Fibroblast of skin of abdomen (primary cell): ENCODE measurements at places on chromosomes 1 and 21.
A peak's percentile ranks its signal among the peaks of the same experiment; 100 is the strongest.

DNA sequence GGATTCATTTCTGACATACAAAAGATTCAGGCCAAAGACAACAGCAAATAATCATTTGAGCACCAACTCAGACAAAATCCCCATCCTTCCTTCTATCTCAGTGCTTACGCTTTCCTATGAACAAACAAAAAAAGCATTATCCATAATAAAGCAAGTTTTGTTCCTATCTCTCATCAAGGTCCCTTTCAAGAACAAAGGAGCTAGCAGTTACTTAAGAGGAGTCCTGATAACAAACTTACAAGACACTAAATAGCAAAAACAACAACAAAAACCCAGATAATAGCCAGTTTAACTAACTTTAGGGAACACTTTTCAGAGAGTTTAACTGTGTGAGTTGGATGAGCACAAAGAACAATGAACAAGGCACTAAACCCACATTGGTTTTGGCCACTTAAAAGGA is 10.5 kb downstream of the EVI5 start:
- DNase-seq = no peak

DNA sequence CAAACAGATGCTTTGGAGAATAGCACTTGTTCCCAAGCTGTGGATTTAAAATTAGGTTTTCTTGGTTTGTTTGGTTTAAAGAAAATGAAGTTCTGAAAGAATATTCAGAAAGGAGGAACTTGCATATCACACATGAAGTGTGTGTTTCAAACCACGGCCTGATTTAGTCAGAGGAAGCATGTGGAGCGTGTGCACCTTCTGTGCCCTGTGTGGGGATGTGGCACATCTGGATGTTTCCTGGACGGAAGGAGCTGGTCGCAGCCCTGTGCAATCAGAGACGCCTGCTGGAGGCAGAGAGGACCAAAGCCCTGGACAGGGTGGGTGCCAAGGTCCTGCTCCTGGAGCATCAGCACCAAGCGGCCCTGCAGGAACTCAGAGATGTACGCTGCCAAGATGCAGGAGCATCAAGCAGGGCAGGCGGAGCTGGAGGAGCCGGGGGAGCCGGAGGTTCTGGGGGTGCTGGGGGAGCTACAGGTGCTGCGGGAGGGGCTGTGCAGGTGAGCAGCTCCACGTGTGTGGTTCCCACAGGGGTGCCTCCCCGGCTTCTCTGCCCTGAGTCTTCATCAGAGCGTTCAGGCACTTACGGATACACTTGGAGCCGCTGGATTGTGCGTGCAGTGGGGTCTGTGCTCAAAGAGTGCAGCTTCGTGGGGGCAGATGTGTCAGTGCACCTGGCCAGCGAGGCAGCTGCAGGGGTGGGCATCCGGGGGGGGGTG is 45.7 kb downstream of the PCNT start:
- DNase-seq = no peak

DNA sequence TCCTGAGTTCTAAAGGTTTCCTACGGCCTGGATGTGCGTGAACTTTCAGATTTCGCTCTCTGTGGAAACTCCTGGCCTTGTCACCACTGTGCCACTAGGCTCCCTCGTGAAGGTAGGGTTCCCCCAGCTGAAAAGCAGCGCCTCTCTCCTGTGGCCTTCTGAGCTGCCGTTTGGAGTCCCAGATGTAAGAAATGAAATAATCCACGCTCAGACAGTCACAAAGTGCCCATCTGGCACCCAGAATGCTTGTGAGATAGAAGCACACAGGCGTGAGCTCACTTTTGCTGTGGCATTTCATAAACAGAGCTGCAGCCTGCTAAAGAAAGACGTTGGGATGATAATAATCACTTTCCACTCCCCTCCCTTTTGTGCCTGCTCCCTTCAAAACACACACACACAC is 65.8 kb downstream of the LMO4 start:
- no peak for DNase-seq

GRCh38 chr1:244835276-244836134 is at the start of gene COX20:
TSS of gene COX20 (plus strand) at chr1:244835658. CDS start at chr1:244835715, 57 bp downstream.
- DNase-seq = peak; percentile 93

- no peak for DNase-seq
Measured at GRCh38 chr1:26154750-26155149, 4.1 kb upstream of the FAM110D start.

DNA sequence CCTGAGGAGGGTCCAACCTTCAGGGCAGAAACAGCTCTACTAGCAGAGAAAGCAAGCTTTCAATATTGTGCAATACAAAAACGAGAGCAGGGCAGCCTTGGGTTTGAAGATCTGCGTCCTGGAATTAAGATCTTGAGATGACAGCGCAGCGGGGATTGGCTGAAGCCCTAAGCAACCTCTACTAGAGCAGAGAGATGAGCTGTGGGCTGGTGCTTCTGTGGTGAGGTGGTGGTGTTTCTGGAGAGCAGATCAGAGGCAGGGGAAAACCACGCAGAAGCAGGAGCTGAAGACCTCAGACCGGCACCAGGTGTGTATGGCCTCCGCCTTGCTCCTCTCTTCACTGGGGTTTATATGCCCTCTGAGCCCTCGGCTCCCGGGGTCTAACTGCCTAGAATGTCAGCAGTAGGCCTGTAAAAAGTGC is 12.5 kb downstream of the TRAF3IP3 start:
- no peak for DNase-seq

GRCh38 chr1:232613752-232614381 is 16.1 kb downstream of the SIPA1L2 start:
- peak; percentile 88 for DNase-seq

DNA sequence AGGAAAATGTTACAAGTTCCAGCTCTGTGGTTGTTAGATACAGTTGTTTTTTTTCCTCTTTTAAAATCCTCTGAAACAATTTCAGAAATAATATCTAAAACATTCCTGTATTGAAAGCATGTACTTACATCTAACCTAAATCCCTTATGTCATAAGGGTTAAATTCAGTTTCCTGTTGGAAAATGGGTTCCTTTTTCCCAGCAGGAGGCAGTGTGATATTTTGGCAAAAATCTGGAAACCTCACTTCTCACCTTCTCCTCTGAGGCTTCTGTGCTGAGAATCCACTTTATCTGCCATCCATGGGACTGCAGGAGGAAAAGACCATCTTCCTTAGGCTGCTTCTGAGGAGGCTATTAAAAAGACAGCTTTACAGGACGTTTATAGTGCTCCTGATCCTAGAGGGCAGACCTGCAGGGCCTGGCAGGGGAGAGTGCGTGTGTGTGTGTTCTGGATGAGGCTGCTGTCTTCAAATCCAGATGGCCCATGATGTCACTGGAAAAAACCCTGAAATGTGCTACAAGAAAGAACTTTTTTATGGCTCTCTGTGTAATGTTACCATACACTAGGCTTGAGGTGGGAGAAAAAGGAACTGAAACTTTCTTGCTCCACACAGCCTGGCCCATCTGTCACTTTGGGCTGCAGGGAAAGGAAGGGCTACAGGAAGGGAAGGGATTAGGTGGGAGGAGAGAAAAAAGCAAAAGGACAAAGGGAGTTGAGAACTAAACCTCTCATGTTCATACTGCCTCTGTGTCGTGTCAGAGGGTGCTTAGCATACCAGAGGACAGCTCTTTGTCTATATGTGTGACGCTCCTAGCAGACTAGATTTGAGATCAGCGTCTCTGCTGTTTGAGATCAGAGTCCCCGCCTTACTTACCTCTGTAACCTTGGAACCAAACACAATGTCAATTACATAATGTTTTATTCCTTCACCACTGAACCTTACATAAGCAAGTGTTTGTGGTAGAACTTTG is 379.2 kb upstream of the SPAG17 start:
- DNase-seq = peak; percentile 41

DNA sequence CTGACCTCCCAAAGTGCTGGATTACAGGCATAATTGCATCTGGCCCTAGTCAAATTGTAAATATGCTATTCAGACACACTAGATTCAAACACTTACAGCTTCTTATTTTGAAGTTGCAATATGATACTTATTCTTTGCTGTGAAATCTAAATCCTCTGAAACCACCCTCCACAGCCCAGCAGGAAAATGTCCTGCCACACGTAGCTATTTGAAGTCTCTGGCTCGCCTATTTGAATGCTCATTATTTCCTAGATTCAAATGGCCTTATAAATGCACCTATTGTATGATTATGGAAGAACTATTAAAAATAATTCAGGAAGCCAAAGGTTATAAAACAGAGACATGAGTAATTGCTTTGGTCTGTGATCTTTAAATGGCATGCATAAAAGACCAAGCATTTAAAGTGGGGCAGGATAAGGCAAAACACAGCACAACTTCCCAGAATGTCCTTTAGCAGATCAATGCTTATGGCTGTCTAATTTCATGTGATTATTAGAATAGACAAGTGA is 26.6 kb upstream of the FBXO28 start:
- no peak for DNase-seq

DNA sequence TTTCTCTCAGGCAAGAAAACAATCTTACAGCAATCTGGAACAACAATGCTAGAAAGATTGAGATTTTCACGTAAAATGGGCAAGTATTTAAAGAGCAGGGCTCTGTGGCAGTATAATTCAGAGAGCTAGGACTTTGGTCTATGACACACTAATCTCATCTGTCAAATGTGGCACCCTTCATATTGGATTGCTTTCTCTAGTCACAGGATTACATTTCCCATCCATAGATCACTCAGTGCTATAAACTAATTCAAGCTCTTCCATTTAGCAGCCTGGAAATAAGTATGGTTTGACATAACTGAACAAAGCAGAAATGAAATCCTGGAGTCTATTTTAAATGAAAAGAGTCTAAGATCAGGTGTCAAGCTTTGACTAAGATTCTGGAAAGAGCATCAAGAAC is 263.1 kb upstream of the TMPRSS15 start:
- DNase-seq = no peak

DNA sequence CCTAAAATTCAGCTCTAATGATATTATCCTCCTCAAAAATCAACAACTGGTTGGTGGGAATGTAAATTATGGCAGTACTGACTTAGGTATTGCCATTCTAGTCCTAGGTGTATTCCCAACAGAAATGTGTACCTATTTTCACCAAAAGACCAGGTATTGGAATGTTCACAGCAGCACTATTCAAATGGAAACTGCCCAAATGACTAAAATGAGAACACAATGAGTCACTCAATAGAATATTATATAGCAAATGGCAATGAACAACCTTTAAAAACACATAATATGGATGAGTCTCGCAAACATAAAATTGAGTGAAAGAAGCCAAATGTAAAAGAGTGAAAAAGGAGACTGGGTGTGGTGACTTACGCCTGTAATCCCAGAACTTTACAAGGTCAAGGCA is 44.9 kb downstream of the GADD45A start:
- DNase-seq = no peak

- DNase-seq = peak; percentile 88
Measured at GRCh38 chr1:172914501-172915144, 136.1 kb downstream of the TNFSF18 start.

- DNase-seq = no peak
Measured at GRCh38 chr1:163082971-163083370, 13.8 kb downstream of the RGS4 start.

DNA sequence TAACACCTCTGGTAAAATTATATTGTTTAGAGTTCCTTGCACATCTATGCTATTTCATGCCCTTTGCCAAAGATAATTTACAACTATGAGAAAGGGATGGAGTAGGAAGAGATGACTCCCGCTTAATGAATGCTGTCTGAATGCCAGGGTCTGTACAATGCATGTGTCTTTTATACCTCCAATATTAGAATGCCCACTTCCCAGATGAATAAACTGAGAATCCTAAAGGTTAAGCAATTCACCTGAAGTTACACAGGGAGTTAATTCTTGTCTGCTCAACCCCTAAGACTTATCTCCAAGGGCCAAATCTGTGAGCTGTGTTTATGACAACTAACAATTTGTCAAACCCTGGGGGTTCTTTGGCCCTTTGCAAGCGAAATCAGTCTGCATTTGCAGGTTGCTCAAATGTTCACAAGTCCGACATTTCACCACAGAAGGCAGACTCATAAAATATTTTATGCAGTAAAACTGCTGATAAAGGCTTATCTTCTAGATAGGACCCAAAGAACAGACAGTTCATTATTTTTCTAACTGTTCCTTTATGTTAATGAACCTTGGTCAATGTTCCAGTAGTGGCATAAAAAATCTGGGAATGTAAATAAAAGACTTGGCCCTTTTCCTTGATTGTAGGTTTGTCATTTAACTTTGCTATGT is 50.2 kb upstream of the ATP1A1 start:
- DNase-seq = no peak
